ENCODE measurements at places on chromosomes 7 and 10. TPM values are rescaled to one million over a fixed set of nuclear protein-coding genes. Genes with fewer than 3 reads are reported as not detected.
A peak's percentile ranks its signal among the peaks of the same experiment; 100 is the strongest.

The AKR1C4 gene
- total RNA-seq: not detected

The TMEM60 gene
- 20.3 TPM for total RNA-seq

DNA sequence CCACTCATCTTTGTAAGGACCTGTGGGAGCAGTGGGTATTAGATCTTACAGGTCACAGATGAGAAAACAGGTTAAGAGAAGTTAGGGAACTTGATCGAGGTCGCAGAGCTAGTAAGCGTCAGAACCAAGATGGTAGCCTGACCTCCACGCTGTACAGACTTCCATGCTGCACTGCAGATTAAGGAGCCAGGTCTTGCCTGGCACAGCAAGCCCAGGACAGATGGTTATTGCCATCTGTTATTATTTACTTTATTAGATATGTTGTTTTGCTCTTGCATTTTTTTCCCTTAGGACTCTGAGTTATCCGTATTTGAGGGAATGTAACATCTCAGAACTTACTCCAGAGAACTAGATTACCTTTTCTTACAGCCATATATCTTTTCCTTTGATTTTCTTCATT lies 147.2 kb downstream of the NSUN6 start:
- DNase-seq: no peak
- no peaks in the 10 kb centered on the region for H3K36me3 ChIP-seq
- no peak overlapping the region for H3K27ac ChIP-seq
- no peak overlapping the region for H3K4me3 ChIP-seq
- peaks cover 4% of the 10 kb centered on the region for H3K4me1 ChIP-seq

GRCh38 chr10:91621483-91622113 lies 11.3 kb downstream of the PPP1R3C start:
- H3K4me3 ChIP-seq: no peak overlapping the region
- H3K27ac ChIP-seq: no peak overlapping the region
- no peaks in the 10 kb centered on the region for H3K27me3 ChIP-seq

DNA sequence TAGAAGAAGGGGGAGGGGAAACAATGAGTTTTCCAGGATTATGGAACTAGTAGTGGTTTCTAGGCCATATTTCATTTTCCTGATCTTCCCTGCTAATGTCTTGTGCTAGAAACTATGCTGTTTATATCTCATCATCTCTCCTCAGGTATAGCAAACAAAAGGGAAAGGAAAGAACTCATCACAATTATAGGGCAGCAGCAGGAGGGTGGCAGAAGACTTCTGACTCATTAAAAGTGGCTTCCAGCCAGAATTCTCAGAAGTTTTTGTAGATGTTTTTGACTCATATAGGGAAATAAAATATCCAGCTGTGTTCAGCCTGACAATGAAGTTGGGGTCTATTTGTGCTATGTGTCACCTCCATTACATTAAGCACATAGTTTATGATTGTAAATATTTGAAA lies 6.5 kb downstream of the AHR start:
- H3K27me3 ChIP-seq: no peaks in the 10 kb centered on the region
- peaks cover 2% of the 10 kb centered on the region for H3K36me3 ChIP-seq
- H3K27ac ChIP-seq: peak overlapping the region; percentile 75
- H3K4me3 ChIP-seq: peak overlapping the region; percentile 58

GRCh38 chr10:107542607-107543006 lies 378.1 kb upstream of the SORCS1 start:
- no peaks in the 10 kb centered on the region for H3K36me3 ChIP-seq
- no peaks in the 10 kb centered on the region for H3K27me3 ChIP-seq
- H3K27ac ChIP-seq: no peak overlapping the region
- H3K4me3 ChIP-seq: no peak overlapping the region
- H3K4me1 ChIP-seq: no peaks in the 10 kb centered on the region

GRCh38 chr7:11206177-11206899 lies 232.7 kb downstream of the PHF14 start:
- H3K4me1 ChIP-seq: no peaks in the 10 kb centered on the region
- H3K4me3 ChIP-seq: no peak overlapping the region
- no peak for DNase-seq
- H3K36me3 ChIP-seq: no peaks in the 10 kb centered on the region
- no peaks in the 10 kb centered on the region for H3K27me3 ChIP-seq
- no peak overlapping the region for H3K27ac ChIP-seq
